ENCODE measurements at places on chromosomes 7 and 10. TPM values are rescaled to one million over a fixed set of nuclear protein-coding genes. Genes with fewer than 3 reads are reported as not detected.

Gene HERPUD2
- 59.2 TPM for total RNA-seq

Gene C10orf90
- total RNA-seq = not detected

Gene SEMA4G
- 4.3 TPM for total RNA-seq

Gene PNPLA8
- 29.6 TPM for total RNA-seq

Gene PNLIPRP2
- total RNA-seq = not detected

Gene PON2
- 76.2 TPM for total RNA-seq

Gene VENTX
- 5.1 TPM for total RNA-seq

Gene ATP6V0A4
- not detected for total RNA-seq

Gene EN2
- total RNA-seq = 0.27 TPM

Gene ADO
- 22.8 TPM for total RNA-seq

Gene MBL2
- not detected for total RNA-seq

Gene UCN3
- total RNA-seq = not detected
